ENCODE measurements at places on chromosomes 6 and 20.

DNA sequence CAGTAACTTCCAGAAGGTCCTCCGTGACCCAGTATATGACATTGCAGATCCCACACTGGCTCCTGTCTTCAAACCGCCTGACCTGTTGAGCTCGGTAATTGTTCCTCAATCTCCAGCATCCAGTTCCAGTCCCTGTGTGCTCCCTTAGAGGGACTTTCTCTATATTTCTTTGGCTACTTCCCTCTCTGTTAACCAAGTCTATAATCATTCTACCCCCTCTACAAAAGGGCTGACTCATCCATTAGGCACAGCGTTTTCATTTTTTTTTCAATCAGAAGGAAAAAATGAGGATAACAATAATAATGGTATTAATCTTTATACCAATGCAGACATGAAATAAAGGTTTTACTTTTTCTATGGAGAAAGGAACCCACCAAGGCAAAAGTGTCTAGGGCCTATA is 69.3 kb downstream of the FAM229B start:
- no peak for DNase-seq

- no peak for DNase-seq
These were observed 63.6 kb upstream of the GATA5 start for GRCh38 chr20:62539198-62540045.

DNA sequence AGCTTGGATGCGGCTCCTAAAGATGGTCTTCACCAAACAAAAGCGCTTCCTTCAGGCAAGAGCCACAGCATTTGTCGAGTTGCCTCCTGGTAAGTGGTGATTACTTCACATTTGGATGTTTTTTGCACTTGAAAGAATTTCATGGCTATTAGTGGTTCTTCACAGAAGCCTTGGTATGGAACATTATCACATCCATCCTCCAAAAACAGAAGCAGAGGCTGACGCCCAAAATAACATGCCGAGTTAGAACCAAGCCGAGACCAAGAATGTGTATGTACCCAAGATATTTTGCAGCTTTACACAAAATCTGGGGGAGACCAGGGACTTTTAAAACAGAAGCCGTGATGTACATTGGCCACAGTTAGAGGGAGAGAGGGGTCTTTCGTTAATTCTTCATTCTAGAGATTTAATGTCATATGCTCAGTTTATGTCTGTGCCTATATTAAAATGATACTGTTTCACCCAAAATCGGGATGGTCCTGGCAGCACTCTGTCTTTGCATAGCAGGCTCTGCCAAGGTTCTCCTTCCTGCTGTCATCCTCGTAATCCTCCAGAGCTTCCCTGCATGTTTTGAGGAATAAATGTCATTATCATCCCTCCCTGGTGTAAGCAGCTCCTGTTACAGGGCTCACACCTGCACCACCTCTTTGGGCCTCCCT is 109.3 kb downstream of the TMEM242 start:
- no peak for DNase-seq

GRCh38 chr6:144190593-144190992 is 40.3 kb downstream of the STX11 start:
- DNase-seq: no peak

GRCh38 chr20:54389596-54390280 is 85.7 kb upstream of the DOK5 start:
- DNase-seq: no peak

- DNase-seq: no peak
These were observed 54.1 kb downstream of the TULP4 start for GRCh38 chr6:158366363-158366762.

DNA sequence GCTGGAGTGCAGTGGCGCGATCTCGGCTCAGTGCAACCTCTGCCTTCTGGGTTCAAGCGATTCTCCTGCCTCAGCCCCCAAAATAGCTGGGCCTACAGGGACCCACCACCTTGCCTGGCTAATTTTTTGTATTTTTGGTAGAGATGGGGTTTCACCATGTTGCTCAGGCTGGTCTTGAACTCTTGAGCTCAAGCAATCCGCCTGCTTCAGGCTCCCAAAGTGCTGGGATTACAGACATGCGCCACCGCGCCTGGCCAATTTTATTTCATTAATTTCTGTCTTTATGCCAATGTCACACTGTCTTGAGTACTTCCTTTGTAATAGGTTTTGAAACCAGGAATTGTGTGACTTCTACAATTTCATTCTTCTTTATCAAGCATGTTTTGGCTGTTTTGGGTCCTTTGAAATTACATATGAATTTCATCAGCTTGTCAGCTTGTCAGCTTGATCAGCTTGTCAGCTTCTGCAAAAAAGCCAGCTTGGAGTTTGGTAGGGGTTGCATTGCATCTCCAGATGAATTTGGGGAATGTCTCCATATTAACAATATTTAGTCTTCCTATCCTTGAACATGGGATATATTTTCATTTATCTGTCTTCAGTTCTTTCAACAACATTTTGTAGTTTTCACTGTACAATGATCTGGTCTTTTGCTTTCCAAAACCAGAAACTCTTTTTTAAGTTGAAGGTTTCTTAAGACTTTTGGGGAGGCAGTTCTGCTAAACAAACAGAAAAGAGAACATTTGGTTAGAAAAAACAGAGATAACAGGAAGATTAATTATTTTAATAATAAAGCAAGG is 20.8 kb downstream of the ZFAND3 start:
- no peak for DNase-seq

Data from KG1 (cell line).